ENCODE measurements at places on chromosomes 4 and X. TPM values are rescaled to one million over a fixed set of nuclear protein-coding genes. Genes with fewer than 3 reads are reported as not detected.

GRCh38 chr4:6268650-6269615 is 717 bp upstream of the WFS1 start:
- no peak for DNase-seq

- no peak for DNase-seq
Observed at GRCh38 chrX:149471397-149471796, 33.7 kb downstream of the IDS start.

DNA sequence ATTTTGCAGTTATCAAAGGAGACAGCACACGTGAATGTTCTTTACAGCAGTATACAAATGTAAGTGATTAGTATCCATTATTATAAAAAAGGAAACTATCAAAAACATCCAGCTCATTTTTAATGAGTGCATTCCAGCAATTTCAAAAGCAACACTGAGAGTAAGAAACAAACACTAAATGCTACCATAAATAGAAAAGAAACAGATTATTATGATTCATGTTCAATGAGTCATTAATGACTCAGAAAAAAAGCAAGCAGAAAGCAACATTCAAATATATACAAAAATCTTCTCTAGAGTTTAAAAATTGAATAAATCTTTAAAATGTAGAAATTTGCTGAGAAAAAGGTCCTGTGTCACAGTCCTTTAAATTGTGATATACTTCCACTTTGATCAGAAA is 346.5 kb upstream of the FMR1 start:
- no peak for DNase-seq

DNA sequence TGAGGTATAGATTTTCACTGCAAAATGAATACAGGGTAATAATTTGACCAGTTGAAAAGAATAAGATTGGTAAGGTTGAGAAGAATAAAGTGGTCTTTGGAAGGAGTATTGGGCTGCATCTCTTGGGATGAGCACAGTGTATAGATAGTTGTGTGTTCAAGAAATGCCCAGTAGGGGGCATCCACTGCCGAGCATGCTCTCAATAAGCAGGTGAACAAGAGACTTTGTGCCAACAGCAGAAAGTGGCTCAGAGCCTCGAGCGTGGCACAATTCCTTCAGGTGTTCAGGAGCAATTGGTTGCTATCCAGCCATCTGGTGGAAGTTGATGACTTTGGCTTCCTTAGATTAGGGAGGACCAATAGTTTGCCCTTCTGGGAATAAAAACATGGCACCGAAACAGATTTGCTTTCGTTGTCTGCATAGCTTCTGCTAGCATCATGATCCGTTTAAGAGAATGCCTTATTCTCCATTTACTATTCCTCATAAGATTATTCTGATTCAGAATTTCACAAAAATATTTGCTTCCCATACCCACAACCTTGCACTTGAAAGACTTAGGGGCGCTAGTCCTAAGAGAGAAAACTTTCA is 258.1 kb upstream of the NEIL3 start:
- DNase-seq: no peak

GRCh38 chr4:152290366-152290921 is 245.4 kb downstream of the FBXW7 start:
- DNase-seq: no peak

GRCh38 chr4:9994246-9994847 is 26.9 kb downstream of the SLC2A9 start:
- DNase-seq: no peak

DNA sequence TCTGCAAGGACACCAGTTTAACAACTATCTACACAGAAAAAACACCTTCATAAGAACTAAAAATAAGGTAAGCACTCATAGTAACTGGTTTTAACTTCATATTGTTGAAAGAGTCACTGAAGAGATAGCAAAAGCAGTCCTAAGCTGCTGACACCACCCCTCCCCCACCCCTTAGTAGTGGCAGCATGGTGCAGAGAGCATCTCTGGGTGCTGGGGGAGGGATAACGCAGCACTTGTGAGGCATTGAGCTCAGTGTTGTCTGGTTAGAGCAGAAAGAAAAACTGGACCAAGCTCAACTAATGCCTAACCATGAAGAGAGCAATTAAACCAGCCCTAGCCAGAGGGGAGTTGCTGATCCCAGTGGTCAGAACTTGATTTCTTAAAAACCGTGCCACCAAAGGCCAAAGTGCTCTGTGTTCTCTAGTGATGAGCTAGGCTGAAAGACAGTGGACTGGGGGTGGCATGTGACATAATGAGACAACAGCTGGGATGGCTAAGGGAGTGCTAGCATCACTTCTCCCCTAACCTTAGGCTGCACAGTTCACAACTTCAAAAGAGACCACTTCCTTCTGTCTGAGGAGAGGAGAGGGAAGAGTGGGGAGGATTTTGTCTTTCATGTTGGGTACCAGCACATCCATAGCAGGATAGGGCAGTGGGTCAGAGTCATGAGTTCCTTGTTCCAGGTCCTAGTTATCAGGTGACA is 669.3 kb downstream of the PDHA2 start:
- no peak for DNase-seq

DNA sequence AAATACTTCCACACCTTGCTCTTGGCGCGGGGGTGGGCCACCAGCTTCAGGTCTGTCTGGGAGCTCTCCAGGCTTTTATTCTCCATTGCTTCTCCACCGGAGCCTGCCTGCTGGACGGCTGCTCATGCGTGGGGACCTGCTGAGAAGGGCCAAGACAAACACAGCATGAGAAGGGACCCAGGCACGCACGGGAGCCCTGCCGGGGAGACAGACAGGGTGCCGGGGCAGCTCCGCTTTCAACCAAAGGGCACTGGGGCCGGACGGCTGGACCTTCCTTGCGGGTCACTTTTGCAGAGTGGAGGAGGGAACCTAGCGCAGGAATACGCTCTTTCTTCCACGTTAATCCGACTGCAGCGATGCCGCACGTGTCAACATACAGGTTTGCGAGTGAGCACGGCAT is 10.1 kb downstream of the DHRSX start:
- DNase-seq: no peak

- DNase-seq: no peak
Observed at GRCh38 chr4:65344278-65344825, 325.9 kb downstream of the EPHA5 start.

GRCh38 chr4:7043284-7044136 is at the start of gene TADA2B:
TSS of gene TADA2B (plus strand) at chr4:7043372. CDS start at chr4:7043580, 208 bp downstream.
- DNase-seq: no peak

GRCh38 chr4:140092094-140092851 is 61.7 kb downstream of the MAML3 start:
- no peak for DNase-seq

- DNase-seq: no peak
Observed at GRCh38 chr4:98528882-98529281, 129.5 kb downstream of the TSPAN5 start.

DNA sequence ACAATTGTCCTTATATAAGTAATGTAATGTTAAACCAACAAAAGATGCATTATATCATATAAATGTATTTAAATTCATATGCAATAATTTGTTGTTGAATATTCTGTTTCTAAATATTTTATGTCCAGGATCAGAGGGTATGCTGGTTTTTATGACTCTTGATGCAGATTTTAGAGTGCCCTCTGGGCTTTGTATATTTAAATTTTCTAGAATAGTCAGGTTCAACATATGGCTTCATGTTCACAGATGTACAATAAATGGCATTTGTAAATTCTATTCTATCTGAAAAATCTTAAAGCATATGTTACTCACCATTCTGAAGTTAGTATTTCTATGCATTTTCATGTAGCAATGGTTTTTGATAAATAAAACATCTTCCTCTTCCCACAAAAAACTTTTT is 1555.4 kb downstream of the PCDH18 start:
- no peak for DNase-seq

DNA sequence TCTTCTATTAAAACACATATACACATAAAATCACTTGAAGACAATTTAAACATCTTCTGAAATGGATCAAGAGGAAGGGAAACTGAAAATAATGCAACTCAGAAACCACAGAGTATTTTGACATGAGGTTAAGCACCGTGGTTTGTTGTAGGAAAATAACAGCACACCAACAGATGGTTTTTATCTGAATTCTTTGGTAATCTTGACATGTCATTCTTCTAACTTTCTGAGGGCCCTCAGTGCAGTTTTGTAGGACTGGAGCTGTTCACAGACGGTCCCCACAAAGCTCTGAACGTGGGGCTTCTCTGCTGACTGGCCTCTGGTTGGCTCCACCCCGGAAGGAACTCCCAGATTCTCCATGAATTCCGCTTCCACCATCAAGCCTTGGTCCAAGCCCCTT is 16.0 kb upstream of the TLR8 start:
- no peak for DNase-seq

- no peak for DNase-seq
Observed at GRCh38 chrX:75132672-75133071, 23.4 kb downstream of the ABCB7 start.

GRCh38 chr4:121875652-121876051 is 5.4 kb upstream of the BBS7 start:
- no peak for DNase-seq

DNA sequence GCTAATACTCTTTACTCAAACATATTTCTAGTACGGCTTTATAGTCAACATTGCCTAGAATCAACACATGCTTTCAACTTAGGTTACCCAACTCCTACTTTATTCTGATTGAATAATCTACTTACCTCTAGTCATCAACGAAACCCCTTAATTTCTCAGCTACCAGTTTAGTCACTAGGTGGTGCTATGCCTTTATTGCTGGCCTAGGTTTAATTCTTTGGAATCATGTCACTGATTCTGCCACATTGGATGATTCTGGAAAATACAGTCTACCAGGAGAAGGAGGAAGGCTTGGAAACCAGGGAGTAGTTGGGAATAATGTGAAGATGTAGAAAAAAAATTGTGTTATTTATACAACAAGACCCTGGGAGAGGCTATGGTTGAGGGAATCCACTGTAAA is 167.7 kb downstream of the DCAF12L2 start:
- no peak for DNase-seq

GRCh38 chr4:76585897-76586360 is 150.9 kb downstream of the SHROOM3 start:
- no peak for DNase-seq

- no peak for DNase-seq
Observed at GRCh38 chr4:151853034-151853433, 92.2 kb upstream of the GATB start.

DNA sequence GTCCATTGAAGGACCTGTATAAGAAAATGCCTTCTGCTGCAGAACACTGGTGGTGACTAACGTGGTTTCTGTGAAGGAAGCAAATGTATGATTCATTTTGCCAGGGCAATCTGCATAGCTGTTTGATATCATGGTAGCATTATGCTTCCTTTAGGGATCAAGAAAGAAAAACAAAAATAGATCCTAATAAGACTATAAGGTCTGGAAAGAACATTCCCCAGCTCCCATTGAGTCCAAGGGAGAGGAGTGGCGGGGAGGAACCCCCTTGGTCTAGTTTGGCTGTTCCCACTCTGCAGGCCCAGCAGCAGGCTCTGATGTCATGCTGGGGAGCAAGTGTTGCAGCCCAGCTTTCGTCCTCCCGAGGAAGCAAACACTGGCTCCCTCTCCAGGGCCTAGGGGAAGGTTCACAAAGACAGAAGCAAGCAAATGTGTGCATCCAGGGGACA is 154.5 kb upstream of the GALNT7 start:
- no peak for DNase-seq

DNA sequence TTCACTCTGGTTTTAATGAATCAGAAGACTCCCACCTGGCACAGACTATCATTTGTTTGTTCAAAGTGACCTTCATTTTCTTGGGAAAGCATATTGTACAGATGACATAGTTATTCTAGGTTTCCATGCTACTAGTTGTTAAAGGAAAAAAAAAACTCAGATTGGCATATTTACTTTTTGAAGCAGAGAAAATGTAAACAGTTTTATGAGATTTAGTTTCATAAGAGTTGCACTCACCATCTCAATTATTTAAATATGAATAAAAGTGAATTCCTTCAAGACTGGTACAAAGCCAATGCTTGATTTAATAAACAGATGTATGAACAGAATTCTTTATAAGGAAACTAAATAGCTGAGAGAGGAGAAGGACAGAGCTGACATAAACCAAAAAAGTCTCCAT is 280.3 kb upstream of the UGT8 start:
- no peak for DNase-seq

- no peak for DNase-seq
Observed at GRCh38 chr4:58048491-58048890, 938.3 kb upstream of the IGFBP7 start.

DNA sequence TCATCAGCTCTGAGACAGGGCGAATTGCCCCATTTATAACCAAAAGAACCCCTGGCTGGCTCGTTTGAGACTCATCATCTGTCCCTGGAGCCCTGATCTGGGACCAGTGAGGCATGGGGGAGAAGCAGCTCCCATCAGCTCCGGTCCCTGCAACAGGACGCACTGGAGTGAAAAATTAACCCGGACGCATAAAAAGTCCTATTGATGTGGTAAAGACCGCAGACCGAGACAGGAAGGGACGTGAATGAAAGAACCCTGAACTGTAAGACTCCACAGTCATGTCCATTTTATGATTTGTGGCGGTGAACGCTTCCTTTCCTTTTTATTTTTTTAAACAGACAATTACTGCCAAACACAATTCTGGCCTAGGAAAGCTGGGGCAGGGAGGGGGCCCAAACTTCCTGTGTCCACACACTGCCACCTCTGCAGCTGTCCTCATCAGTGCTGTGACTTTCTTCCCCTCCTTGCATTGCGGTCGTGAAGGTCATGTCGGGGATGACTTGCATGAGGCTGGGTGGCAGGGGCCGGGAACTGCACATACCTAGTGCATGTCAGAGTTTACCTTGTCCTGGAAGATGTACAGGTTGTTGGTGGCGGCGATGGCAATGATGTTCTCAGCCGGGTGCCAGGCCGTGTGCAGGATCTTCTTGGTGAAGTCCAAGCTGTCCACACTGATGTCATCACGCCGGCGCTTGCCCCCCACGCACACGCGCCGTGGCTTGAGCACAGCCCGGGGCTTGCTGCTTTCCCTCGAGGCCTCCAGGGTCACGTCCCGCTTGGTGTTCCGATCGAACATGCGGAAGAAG is 53.3 kb downstream of the WFS1 start:
- no peak for DNase-seq

GRCh38 chr4:48184882-48185281 is 50.8 kb upstream of the TXK start:
- DNase-seq: no peak

The CFAP97 gene
- 27.7 TPM for total RNA-seq

The APOO gene
- 6.7 TPM for total RNA-seq

The RRH gene
- not detected for total RNA-seq

The PRMT9 gene
- total RNA-seq: 14.2 TPM

The SPOCK3 gene
- total RNA-seq: 1.1 TPM
